Iris pigment epithelial cell (primary cell): ENCODE measurements at places on chromosomes 2 and 18.

DNA sequence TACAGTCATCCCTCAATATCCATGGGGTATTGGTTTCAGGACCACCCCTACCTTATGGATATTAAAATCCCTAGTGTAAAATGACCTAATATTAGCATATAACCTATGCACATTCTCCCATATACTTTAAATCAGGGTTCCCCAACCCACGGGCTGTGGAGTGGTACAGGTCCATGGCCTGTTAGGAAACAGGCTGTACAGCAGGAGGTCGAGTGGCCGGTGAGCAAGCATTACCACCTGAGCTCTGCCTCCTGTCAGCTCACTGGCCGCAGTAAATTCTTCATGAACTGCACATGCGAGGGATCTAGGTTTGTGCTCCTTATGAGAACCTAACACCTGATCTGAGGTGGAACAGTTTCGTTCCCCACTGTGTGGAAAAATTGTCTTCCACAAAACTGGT, 73.8 kb downstream of the RIF1 start:
- no peak for DNase-seq

- DNase-seq = peak; percentile 45
These were observed 63.3 kb downstream of the COL3A1 start for GRCh38 chr2:189037518-189037917.

- DNase-seq = no peak
These were observed 242.9 kb upstream of the GYPC start for GRCh38 chr2:126413079-126413478.

DNA sequence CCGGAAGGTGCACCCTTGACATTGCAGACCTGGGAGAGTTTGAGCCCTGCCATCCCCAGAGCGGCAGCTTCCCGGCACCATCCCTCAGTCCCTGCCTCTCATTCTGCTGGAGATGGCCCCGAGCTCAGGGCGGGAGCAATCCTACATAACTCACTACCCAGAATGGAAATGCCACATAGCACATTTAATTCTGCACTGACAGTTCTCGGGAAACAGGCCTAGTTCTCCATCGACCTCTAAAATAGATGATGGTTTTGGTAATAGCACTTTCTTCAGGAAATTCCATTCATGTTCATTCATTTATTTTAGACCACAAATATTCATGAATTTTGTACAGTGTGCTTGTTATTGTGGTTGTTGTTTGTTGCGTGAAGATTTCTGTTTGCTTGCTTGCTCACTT, 92.9 kb upstream of the SLC14A2 start:
- peak; percentile 54 for DNase-seq

GRCh38 chr2:41204315-41204714, 752.4 kb upstream of the SLC8A1 start:
- no peak for DNase-seq

GRCh38 chr18:44592639-44593038, 88.0 kb upstream of the SETBP1 start:
- peak; percentile 76 for DNase-seq

- no peak for DNase-seq
These were observed 287.6 kb downstream of the MYCN start for GRCh38 chr2:16227811-16228462.

- no peak for DNase-seq
These were observed 402.5 kb upstream of the TRIB2 start for GRCh38 chr2:12314127-12314760.

- peak; percentile 67 for DNase-seq
These were observed 138.9 kb upstream of the KLHL14 start for GRCh38 chr18:32911660-32912284.

DNA sequence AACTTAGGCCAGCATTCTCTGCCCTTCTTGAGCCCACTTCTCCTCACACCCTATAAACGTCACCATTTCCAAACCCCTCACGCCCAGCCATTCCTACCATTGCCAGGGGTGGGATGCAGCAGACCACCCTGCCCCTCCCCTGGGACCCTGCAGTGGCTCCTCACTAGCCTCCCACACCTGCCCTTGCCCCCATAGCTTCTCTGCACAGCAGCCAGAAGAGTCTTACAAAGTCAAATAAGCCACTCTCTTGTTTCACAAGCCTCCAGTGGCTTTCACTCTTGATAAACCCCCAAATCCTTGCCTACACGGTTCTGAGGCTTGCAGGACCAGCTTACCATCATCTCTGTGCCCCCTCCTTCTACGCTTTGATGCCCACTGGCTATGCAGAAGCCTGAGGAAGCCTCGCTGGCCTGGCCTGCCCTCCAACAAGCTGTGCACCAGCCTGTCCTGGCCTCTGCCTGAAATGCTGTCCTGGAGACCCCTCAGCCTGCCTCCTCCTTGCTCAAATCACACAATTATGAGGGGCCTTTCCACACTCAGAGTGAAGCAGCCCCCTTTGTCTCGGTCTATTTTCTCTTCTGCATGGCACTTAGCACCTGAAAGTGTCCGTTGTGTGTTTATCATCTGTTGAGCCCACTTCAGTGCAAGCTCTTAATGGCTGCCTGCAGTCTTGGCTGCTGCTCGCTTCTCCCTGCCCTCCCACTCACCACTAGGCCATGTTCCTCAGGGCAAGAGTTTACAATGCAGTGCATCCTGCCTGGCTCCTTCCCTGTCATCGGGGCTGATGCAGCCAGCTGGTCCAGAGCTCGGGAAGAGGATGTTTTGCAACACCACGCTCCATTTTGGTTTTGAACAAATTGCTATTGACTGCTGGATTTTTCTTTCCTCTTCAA, 82.6 kb upstream of the RGPD5 start:
- DNase-seq = no peak

- DNase-seq = no peak
These were observed 21.7 kb upstream of the PPP3R1 start for GRCh38 chr2:68274022-68274421.

GRCh38 chr2:169237286-169237685, 125.0 kb downstream of the LRP2 start:
- no peak for DNase-seq

GRCh38 chr2:208477741-208478140, 71.1 kb downstream of the PTH2R start:
- DNase-seq = no peak

DNA sequence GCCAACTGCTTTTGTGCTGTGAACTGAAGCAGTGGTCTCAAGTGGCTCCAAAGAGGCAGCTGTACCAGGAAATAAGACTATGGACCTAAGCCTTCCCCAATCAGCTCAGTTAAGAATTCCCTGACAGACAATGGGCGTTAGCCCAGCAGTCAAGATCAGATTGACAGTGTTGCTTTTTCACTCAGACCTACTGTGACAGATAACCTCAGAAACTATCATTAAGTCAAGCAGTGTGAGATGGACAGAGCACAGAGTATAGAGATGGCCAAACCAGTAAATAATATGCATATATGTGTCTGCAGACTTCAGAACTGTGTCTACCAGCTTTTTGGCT, 215.3 kb downstream of the ZFP36L2 start:
- DNase-seq = no peak

- DNase-seq = no peak
These were observed 112.1 kb downstream of the UPP2 start for GRCh38 chr2:158213773-158214172.

- no peak for DNase-seq
These were observed 180.4 kb downstream of the ANKRD30B start for GRCh38 chr18:14928396-14928795.

DNA sequence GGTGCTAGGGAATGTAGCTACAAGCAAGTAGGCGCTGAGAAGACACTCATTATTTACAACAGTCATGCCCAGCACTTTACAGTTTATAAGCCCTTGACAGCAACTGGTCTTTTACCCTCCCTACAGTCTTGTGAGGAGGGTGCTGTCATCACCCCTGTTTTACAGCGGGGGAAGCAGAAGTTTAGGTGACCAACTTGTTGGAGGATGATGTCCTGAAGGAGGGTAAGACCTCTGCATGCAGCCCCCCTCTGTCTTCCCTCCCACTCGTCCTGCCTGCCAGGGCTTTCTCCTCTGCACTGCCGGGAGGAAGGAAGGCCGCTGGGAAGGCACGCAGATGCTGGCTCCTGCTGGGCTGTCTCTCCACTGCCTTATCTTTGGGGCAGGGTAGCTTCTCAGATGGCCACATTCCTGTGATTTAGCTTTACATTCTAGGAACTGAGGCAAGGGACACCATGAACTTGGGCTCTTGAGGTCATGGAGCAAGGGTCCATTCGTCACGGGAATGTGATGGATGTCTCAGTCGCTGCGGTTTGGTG, 972 bp downstream of the IL1R1 start:
- DNase-seq = peak; percentile 58

DNA sequence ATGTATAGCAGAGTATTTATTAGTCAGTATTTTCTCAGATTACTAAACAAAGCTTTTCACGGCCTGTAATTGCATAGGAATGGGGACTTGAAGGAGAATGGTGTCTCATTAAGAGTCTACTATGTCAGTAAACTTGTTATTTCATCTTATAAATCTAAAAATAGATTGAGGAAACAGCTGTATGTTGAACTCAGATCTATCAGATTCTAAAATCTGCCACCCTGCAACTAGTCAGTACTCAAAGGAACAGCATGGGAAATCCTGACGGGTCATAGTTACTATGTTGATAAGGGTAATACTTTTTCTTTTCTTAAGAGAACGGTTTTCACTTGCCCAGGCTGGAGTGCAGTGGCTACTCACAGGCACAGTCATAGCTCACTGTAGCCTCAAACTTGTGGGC, 70.2 kb upstream of the EMILIN2 start:
- no peak for DNase-seq

- DNase-seq = no peak
These were observed 19.2 kb upstream of the UGP2 start for GRCh38 chr2:63822478-63822877.

GRCh38 chr2:96142217-96143113, 2.8 kb downstream of the DUSP2 start:
- DNase-seq = no peak

DNA sequence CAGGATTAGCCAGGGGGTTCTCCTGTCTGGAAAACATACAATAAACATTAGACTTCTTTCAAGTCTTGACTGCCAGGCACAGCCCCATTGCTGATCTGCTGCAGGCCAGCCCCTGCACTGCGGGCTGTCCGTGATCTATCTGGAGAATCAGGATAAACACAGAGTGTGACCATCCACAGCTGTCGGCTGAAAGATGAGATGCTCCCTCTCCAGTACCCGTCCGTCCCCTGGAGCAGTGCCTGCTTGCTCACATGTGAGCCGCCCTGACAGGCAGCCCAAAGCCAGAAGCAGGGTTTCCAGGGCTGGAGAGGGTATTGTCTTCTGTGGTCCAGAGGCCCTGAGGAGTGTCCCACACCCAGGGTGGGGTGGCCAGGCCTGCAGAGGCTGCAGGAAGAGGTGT, 46.1 kb upstream of the FOSL2 start:
- no peak for DNase-seq

DNA sequence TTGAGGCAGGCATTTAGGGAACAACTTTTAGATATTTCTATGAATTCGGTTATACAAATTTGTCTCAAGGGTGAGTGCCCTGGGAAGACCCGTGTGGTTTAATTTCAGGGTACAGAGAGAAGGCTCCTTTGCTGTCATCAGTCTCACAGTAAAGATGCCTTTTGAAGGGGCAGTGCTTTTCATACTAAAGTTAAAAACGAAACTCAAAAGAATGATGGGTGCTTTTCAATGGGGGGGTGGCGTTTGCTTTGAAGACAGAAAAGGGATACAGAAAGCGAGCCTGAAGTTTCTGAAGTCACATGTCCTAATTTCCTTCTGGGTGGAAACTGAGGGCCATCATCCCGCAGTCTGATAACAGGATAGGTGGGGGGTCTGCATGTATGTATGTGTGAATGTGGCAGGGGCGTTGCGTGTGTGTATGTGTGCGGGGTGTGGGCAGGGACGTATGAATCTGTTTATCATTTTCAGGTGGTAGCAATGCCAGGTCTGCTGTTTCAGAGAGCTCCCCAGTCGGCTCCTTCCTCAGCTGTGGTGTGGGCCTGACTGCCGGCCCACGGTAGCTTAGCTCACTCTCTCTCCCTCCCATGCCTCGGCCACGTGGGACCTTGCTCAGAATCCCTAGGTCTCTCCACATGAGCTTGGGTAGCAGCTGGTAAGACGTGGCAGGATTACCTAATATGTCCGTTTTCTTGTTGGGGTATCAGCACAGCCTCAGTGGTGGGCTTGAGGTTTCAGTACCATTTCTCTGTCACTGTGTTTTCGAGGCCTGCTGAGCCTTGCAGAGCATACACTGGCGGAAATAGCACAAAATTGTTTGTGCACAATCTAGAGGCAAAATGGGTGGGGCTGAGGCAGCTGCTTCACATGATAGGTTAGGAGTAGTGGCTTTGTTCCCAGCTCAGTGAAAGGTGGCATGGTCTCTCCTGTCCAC, 32.7 kb downstream of the ARHGAP25 start:
- DNase-seq = no peak

GRCh38 chr2:190911813-190912212, 31.2 kb downstream of the GLS start:
- no peak for DNase-seq

DNA sequence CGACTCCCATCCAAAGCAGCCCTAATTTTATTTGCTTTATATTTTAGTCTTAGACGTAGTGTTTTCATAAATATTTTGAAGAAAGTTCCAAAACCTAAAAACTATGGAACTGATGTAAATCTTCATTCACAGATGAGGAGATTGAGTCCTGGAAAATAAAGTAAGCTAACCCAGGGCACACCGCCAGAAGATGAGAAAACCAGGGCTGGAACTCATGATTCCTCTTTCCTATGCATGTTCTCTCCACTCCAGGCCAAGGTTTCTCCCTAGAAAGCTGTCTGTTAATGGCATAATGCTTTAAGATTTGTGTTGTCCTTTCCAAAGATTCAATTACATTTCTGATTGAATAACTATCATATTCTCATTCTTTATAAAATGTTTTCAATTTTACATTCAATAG, 78.4 kb upstream of the ZC3H15 start:
- DNase-seq = no peak

DNA sequence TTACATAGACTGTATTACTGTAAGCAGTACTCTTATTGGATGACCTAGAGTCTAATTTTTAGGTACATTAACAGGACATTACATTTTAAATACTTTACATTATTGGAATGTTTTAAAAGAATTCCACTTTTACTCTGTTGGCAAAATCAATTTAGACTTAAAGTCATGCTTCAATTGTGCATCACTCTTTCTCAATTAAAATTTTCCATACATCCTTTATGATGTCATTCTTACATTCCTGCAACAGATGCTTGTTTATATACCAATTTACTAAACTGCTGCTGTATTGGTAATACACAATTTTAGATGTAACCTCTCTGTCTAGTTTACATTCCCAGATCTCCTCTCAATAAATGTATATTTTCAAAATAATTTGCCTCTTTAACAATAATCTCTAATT, 440.1 kb downstream of the ZEB2 start:
- DNase-seq = no peak

DNA sequence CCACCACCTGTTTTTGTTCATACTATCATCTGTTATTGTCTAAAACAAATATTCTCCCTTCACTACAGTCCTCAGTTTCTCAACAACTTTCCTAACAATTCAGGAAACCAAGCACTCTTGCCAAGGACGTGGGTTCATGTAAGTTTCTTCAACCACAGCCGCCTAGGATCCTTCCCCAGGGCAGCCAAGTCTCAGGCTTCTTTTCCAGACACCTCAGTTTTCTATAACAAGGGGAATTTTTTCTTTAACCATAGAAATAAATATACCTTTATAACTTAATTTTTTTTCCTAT, 39.4 kb upstream of the AGPS start:
- no peak for DNase-seq

- DNase-seq = no peak
These were observed 69.4 kb upstream of the ODC1 start for GRCh38 chr2:10517351-10518043.

- DNase-seq = no peak
These were observed 4.4 kb downstream of the ANKRD23 start for GRCh38 chr2:96839293-96839874.
